ENCODE measurements at places on chromosomes 12 and 14.
A peak's percentile ranks its signal among the peaks of the same experiment; 100 is the strongest.

DNA sequence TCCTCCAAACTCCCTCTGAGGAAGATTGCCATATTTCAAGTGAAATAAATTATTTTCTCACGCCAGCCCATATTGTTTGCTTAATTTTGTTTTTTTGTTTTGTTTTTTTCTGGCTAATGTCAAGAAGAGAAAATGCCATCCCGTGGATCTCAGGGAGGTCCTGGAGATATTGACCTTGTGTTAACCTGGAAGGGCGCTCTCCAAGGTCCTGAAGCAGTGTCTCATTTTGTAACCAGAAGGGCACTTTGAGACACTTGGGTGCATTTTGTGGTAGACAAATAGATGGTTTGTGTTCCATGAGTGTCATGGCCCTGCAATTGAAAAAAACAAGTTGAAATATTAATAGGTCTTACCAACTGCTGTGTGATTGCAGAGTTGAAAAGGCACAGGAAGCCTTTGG is 268.9 kb downstream of the SUDS3 start:
- DNase-seq, result peak; percentile 1

DNA sequence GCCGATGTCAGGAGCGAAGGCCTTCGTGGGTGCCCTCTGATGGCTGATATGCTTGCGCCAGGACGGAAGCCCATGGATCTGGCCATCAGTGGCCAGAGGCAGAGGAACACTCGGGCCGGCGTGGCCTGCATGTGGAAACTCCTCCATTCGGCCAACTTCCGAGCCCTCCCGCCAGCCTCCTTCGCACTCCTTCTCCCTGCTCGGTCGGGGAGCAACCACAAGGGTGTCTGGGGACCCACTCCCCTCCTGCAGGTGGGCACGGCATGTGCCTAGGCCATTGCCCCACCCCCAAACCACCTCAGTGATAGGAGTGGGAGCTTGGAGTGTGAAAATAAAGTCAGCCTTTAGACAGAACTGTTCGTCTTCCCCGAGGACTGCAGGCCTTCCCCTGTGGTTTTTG is 231.3 kb downstream of the BCL11B start:
- DNase-seq, result no peak

GRCh38 chr12:3000548-3001275 is 41.5 kb downstream of the TEAD4 start:
- DNase-seq, result no peak

- no peak for DNase-seq
Observed at GRCh38 chr12:56431850-56432249, 17.4 kb downstream of the TIMELESS start.

- DNase-seq, result no peak
Observed at GRCh38 chr12:116662612-116663144, 75.2 kb downstream of the SPRING1 start.

DNA sequence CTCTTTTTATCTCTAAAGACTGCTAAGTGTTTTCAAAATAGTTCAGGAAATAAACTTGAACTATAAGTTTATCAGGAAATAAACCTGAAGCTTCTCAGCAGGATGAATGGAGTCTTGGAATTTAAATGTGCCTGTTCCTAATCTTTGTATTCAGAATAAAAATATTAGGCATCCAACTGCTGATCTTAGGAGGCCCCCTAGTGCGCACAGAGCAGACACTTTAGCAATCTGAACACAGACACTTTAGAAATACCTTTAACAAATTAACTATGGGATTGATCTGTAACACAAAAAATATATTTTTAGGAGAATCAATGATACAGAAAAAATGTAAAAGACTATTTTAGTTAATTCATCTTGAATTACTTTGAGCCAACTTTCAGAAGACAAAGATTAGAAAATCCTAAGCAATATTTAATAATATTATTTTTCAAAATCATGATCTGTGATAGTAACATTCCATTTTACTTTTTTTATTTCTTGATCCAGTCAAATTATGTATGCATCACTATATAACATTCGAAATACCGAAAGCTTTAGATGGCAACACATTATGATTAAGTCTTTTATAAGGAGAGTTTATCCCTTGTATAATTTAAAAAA is 80.9 kb downstream of the SLC41A2 start:
- DNase-seq, result no peak

- DNase-seq, result peak; percentile 31
Observed at GRCh38 chr12:116708826-116709756, 28.8 kb downstream of the SPRING1 start.

DNA sequence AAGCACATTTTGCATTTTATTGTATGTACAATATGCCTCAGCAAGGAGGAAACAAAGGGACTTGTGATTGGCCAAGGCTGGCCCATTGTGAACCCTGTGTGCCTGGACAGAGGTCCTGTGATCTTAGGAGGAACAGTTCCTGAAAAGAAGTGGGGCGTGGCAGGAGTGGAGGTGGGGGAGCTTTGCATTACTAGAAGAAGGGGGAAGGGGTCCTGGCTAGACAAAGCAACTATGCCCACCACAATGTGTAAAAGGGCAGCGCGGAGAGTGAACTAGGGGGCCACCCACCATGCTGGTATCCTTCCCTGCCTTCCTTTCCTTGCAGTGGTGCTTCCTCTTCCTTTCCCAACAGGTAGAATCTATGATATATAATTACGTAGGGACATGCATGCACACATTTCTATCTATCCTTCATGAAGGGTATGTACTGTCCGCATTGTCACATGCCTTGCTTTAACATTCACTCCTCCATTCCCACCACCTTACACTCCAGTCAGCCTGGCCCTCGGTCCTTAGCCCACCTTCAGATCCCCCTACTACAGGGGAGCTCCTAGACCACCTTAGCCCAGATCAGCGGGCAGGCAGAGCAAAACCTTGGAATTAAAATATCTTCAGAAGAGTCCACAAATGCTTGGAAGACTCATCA is 12.5 kb downstream of the KRT8 start:
- DNase-seq, result no peak

GRCh38 chr12:100169345-100169744 is 26.7 kb upstream of the BLTP3B start:
- DNase-seq, result no peak

- DNase-seq, result no peak
Observed at GRCh38 chr14:69300601-69301221, 40.8 kb downstream of the GALNT16 start.

GRCh38 chr14:96117101-96117897 is 78.1 kb downstream of the C14orf132 start:
- no peak for DNase-seq

DNA sequence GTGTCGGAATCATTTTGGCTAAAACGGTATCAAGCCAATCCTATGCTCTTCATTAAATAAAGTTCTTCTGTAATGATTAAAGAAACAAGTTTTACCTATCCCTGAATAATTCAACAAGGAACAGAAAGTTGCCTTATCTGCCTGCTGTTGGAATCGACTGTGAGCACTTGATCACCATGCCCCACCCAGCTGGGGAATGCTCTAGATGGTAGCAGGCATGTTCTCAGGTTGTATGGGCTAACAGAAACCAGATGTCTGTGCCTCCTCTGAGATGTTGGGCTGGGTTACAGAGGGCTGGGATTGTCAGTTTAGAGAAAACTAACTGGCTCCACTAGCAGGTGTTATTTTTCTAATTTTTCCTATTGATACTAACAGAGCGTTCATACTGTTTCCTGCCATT is 28.9 kb downstream of the RTRAF start:
- no peak for DNase-seq

DNA sequence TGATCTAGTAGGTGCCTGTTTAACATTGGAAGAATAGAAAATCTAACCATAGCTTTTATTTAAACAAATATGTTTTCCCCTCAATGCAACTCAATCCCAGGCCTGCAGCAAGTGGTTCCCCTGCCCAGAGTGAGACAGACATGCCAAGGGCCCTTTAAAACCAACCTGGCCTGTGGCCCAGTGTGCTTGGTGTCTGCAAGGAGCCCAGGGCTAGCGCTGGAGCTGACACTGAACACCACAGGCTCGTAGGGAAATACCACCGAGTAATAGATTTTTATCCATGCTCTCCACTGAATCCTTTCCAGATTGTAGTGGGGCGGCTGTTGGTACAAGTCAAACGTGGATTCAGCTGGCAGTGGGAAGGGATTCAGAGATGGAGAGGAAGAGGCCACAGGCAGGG is 95.6 kb upstream of the NRXN3 start:
- DNase-seq, result no peak

GRCh38 chr14:66746316-66747006 is 238.5 kb downstream of the GPHN start:
- DNase-seq, result no peak

- no peak for DNase-seq
Observed at GRCh38 chr12:57008178-57008577, 1.8 kb upstream of the ZBTB39 start.

GRCh38 chr12:42448841-42449240 is 122.9 kb downstream of the PPHLN1 start:
- DNase-seq, result no peak

DNA sequence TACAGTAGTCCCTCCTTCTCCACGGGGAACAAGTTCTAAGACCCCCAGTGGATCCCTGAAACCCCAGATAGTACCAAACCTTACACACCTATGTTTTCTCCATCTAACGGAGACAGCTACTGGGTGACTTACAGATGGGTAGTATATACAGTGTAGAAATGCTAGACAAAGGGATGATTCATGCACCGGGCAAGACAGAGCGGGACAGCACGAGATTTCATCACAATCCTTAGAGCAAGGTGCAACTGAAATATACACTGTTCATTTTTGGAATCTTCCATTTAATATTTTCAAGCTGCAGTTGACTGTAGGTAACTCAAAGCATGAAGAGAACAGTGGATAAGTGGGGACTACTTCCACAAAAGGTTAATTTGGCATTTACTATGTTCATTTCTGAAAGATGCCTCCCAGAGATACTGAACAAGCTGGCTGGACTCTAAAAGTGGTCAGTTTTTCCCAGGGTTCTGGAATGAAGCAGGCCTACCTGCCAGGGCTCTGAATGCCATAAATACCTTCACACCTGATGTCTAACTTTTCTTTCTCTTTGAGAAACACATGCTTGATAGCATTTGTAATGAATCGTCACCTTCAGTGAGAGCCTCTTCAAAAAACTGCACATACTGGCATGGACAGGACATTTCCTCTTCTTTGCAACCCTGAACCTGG is 127.7 kb upstream of the FOXN3 start:
- DNase-seq, result no peak

- DNase-seq, result no peak
Observed at GRCh38 chr12:50353869-50354593, 42.4 kb downstream of the FAM186A start.

GRCh38 chr12:123358035-123358434 is 6.6 kb downstream of the SBNO1 start:
- DNase-seq, result no peak

GRCh38 chr12:65269603-65270002 is 8.9 kb upstream of the MSRB3 start:
- no peak for DNase-seq

GRCh38 chr14:68819260-68819691 is 26.4 kb upstream of the ZFP36L1 start:
- no peak for DNase-seq

DNA sequence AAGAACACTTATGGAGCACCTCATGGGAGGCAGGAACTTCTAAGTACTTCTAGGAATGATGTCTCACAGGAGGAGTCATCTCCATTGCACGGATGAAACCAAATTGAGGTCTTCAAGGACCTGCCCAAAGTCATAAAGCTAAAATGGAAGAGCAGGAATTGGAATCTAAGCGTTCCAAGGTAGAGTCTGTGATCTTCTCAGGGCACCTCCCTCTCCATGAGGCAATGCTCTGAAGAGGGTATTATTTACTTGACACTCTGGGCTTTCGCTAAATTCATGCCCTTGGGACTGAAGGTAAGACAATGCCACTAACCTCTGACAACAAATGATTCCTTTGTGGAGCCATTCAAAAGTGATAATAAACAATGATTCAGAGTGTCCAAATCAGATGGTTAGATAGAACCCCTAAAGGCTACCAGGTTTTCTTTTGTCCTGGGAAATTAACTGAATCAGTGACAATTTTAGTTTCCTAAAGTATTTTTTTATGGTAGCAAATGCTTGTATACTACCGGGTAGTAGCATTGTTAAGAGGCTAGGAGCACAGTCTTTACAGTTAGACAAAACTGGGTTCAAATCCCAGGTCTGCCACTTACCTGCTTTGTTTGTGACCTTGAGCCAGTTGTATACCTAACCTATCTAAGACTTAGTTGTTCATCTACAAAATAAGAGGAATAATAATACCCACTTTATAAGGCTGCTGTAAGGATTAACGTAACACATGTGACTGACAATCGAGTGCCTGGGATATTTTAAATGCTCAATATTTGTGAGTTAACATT is 12.3 kb downstream of the HMGA2 start:
- DNase-seq, result no peak

DNA sequence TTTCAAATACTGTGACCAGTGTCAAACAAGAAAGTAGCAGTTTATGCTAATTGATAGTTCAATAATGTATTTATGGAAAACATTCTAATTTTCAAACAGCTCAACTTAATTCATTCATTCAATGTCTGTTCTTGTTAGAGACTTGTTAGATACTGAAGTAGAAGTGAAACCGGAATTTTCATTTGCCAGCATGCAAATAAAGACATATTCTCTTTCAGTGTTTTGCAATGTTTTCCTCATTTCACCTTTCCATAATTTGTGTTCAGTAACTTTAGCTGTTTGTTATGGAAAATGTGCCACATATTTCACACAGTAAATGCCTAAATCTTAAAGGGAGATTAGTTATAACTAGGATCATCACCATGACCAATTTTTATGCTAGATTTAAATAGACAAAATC is 21.2 kb downstream of the TAS2R50 start:
- no peak for DNase-seq

DNA sequence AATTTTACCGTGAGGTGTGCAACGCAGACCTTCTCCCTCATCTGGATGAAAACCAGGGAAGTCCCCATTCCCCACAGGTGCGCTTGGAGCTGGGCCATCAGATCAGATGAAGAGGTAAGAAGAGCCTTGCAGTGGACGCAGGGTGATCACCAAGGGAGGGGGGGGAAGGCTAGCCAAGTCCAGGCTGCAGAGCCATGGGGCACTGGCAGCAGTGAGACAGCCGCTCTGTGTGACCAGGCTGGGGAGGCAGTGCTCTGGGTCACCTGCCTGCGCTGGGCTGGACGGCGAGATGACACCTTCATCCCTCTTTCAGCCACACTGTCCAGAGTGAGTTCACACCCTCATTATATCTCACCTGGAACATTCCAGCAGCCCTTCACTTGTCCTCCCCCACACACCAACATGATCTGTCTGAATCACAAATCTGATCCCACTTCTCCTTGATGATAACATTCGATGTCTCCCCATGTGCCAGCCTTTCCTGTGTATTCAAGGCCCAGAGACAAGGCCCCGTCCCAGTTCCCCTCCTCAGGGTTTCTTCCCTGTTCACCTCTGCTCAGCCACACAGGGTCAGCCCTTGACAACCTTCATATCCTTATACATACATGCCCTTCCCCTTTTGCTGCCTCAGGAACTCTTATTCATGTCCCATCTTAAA is 65.9 kb upstream of the VASH1 start:
- no peak for DNase-seq

- no peak for DNase-seq
Observed at GRCh38 chr12:5201554-5202218, 158.0 kb downstream of the KCNA5 start.

DNA sequence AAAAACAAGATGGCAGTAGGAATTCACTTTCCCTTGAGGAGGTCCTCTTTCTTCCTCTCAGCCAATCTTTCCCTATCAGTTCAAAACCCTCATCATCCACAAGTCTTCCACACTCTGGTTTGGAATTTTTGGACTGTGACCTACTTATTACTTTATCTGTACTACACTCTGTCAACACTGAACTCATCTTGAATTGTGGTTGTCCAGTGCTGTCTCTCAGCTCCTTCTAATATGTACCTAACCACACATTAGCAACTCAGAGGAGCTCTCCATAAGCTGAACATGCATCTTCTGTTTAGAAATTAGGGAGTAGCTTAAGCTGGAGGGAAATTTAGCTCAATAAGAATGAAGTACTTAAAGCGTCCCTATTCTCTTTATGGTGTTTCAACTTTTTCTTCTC is 34.8 kb downstream of the SLC38A1 start:
- DNase-seq, result no peak
